Left renal pelvis (tissue), 4 donors: ENCODE measurements at places on chromosomes 6 and 20. TPM values are rescaled to one million over a fixed set of nuclear protein-coding genes. Genes with fewer than 3 reads are reported as not detected.

Gene DUSP15
- polyA plus RNA-seq = 4.6 TPM

Gene HFE
- 9.0 TPM for polyA plus RNA-seq

Gene BTNL2
- 1.5 TPM for polyA plus RNA-seq

DNA sequence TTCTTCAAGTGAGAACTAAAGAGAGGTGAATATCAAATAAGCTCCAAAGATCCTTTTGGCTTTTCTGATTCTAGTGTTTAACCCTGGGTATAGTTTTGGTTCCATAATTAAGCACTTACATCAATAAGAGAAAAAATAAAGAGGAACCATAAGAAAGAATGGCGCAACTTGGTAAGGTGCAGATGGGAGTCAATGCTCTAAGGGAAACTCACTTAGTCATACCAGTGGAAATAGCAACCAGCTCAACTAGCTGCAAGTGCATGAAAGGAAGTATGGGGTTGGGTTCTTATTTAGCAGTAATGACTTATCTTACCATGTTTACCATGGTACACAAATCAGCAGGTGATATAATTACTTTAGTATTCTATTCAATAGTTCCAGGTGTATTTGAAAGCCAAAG lies 296.5 kb upstream of the RUNX2 start:
- no peak for DNase-seq

Gene CGA
- polyA plus RNA-seq = 0.37 TPM

Gene CLVS2
- polyA plus RNA-seq = 0.12 TPM

Gene ZC3H12D
- polyA plus RNA-seq = 0.20 TPM

Gene ADAM33
- polyA plus RNA-seq = 77.0 TPM
